Fibroblast of skin of abdomen (primary cell): ENCODE measurements at places on chromosomes 5 and 9.

DNA sequence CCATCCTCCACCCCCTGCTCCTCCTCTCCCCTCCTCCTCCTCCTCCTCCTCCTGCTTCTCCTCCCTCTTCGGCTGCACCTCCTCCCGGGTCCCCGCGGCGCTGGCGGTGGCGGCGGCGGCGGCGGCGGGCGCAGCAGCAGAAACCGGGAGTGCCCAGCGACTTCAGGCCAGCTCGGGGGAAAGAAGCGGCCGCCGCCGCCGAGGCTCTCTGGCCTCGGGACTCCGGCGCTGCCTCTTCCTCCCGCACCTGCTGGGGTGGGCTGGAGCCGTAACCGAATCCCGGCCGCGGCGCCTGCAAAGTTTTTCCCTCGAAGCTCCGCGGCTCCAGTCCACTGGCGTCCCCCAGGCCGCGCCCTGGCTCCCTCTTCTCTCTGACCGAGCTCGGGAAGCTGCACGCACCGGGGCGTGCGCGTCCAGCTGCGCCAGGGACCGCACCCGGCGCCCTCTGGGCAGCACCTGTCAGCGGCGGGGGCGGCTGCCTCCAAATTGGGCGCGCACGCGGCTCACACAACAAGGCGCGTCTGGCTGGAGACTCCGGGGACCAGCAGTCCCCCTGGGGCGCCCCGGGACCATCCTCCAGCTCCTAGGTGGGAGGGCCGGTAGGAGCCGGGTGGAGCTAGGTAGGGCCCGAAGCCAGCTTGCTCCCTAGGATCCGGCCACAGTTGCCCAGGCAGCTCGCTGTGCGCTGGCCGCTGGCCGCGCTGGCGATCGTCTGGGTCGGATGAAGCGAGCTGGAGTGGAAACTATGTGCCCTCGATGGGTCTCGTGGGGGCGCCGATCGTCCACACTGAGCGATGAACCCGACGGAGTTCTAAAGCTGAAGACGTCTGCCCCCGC is at the start of gene MCTP1:
Gene MCTP1 (minus strand): TSS at position 523 of the 837 bp plus-strand sequence.
- DNase-seq: peak; percentile 0

- no peak for DNase-seq
Observed at GRCh38 chr5:108129129-108129528, 252.8 kb downstream of the FBXL17 start.

DNA sequence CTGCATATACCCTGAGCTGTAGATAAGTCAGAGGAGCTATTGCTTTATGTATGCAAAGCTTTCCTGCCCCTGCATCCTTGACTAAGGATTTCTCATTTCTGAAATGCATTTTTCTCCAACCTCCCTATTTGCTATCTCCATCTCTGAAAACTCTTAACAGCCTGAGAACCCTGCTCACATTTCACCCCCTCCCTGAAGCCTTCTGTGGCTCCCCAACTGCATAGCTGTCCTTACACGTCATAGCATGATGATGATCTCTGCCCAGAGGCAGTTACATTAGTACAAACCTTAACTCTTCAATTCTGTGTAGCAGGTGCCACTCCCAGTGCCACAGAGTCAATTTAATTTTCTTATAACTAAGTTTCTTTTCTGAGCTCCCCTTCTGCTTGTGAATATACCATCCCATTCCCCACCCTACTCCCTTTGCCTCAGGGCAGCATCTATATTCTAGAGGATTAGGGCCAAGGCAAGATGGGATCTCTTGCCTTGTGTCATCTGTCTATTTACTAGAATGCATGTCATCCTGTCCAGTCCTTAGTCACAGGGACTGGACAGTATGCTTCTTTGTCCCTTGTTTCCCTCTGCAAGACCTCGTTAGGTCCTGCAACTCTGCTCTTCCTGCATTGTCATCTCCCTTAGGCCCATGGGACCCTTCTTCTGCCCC is 149.7 kb upstream of the SPRY4 start:
- peak; percentile 65 for DNase-seq

DNA sequence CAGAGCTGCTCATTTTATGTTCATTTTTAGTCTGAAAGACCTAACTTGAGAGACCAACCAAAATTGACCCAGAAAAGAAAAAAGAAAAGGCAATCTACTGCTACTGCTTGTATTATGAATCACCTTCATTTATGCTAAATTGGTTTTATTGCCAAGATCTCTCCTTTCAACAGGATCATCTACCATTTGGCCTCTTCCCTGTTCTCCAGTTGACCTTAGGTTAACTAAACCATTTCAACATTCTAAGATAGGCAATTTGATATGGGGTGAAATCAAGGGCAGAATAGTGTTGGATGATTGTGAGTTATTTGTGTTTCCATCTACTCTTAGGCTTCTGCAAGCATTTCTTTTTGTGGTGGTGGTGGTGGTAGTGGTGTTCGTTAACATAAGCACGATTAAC is 48.3 kb upstream of the POU4F3 start:
- DNase-seq: peak; percentile 4

DNA sequence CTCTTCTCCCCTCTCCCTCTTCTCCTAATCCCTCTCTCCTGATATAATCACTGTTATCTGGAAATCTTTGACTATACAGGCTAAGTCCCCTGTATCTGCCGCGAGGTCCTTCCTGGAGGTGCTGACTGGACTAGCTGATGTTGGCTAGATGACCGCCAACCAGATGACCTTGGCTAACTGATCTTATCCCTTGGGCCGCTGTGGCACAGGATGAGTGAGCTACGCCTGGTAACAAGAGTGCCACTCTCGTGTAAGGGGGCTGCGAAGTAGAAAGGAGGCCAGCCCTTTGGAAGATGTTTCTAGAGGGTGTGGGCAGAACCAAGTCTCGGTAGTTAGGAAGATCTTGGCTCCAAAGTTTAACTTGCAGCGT is 345 bp upstream of the PRRC1 start:
- no peak for DNase-seq

- DNase-seq: no peak
Observed at GRCh38 chr5:175701797-175702196, 43.9 kb downstream of the HRH2 start.

GRCh38 chr9:113633782-113634595 is 170.5 kb downstream of the RGS3 start:
- no peak for DNase-seq

GRCh38 chr5:150139334-150139733 is 16.3 kb downstream of the PDGFRB start:
- peak; percentile 88 for DNase-seq

GRCh38 chr5:124206540-124206939 is 539.9 kb downstream of the ZNF608 start:
- no peak for DNase-seq
